Vagina (tissue), 2 donors: ENCODE measurements at places on chromosomes 2 and 18. TPM values are rescaled to one million over a fixed set of nuclear protein-coding genes. Genes with fewer than 3 reads are reported as not detected.

GRCh38 chr18:35407871-35408481 lies 30.8 kb upstream of the ZNF396 start:
- H3K4me1 ChIP-seq = peaks cover 9% of the 10 kb centered on the region
- no peak for DNase-seq
- no peaks in the 10 kb centered on the region for H3K36me3 ChIP-seq
- no peak overlapping the region for H3K27ac ChIP-seq
- H3K27me3 ChIP-seq = no peaks in the 10 kb centered on the region

- H3K4me3 ChIP-seq = no peak overlapping the region
- no peaks in the 10 kb centered on the region for H3K36me3 ChIP-seq
- no peak overlapping the region for H3K27ac ChIP-seq
- H3K27me3 ChIP-seq = no peaks in the 10 kb centered on the region
Observed at GRCh38 chr2:159119652-159120257, 151.3 kb downstream of the TANC1 start.

DNA sequence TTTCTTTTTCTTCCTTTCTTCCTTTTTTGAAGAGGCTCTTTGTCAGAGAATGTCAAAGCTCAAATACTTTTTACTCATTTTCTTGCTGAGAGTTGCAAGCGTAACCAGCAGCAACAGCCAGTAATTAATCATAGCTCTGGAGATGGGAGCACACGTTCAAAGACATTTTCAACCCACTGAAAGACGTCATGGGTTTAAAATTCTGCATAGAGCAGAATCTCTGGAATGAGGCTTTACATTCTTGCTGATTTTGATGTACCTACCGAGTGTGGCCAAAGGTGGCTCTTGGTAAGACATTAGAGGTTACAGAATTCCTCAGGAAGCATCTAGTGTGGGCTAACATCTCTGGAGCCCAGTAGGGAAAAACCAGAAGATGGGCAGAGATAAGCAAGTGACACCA lies 292.5 kb downstream of the MTX2 start:
- DNase-seq = no peak
- no peak overlapping the region for H3K4me3 ChIP-seq
- no peaks in the 10 kb centered on the region for H3K36me3 ChIP-seq
- no peaks in the 10 kb centered on the region for H3K4me1 ChIP-seq
- no peaks in the 10 kb centered on the region for H3K27me3 ChIP-seq
- no peak overlapping the region for H3K27ac ChIP-seq

DNA sequence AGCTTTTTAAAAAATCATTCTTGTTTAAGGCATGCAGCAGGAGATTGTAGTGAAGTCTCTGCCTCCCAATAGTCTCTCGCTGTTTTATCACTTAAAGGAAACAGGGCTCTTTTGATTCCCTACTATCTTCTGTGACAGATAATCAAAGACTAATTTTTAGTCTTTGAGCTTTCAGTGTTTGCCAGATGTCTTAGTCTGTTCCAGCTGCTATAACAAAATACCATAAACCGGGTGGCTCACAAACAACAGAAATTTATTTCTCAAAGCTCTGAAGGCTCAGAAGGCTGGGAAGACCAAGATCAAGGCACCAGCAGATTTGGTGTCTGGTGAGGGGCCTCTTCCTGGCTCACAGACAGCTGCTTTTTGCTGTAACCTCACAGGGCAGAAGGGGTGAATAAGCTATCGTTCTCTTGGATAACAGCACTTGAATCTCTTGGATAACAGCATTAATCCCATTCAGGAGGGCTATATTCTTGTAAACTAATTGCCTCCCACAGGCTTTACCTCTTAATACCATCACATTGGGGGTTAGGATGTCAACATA lies 37.8 kb upstream of the STAT4 start:
- DNase-seq = no peak
- no peaks in the 10 kb centered on the region for H3K4me1 ChIP-seq
- no peak overlapping the region for H3K27ac ChIP-seq
- no peak overlapping the region for H3K4me3 ChIP-seq
- H3K27me3 ChIP-seq = no peaks in the 10 kb centered on the region

Gene PSMA8
- total RNA-seq = not detected

Gene GLI2
- 16.2 TPM for total RNA-seq

DNA sequence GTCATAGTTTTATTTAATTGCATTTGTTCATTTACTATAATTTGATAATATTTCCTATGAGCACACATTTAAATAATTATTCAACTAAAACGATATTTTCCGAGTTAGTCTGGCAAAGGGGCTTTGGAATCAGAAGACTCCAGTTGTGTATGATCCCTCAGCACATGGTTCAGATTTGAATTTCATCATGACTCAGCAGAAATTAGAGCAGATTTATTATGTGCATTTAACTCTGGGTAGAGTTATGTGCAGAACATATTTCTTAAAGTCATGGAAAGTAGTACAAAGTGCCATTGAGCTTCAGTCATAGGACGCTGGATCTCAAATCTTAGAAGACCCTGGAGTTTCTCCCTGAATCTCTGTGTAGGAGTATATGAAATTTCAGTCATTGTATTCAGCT lies 106.7 kb downstream of the ADCYAP1 start:
- no peaks in the 10 kb centered on the region for H3K4me1 ChIP-seq
- no peak overlapping the region for H3K27ac ChIP-seq
- H3K27me3 ChIP-seq = no peaks in the 10 kb centered on the region
- H3K36me3 ChIP-seq = no peaks in the 10 kb centered on the region
- no peak for DNase-seq

Gene MYO3B
- 0.49 TPM for total RNA-seq

- no peaks in the 10 kb centered on the region for H3K27me3 ChIP-seq
- H3K36me3 ChIP-seq = no peaks in the 10 kb centered on the region
- H3K4me1 ChIP-seq = no peaks in the 10 kb centered on the region
- H3K4me3 ChIP-seq = no peak overlapping the region
- no peak overlapping the region for H3K27ac ChIP-seq
Observed at GRCh38 chr2:170836027-170836426, 19.3 kb downstream of the GAD1 start.

GRCh38 chr2:160275656-160276055 lies 75.6 kb upstream of the ITGB6 start:
- H3K27me3 ChIP-seq = no peaks in the 10 kb centered on the region
- no peak for DNase-seq
- no peak overlapping the region for H3K27ac ChIP-seq
- H3K4me1 ChIP-seq = peaks cover 24% of the 10 kb centered on the region

GRCh38 chr2:100877555-100877954 lies 57.6 kb downstream of the NPAS2 start:
- no peak overlapping the region for H3K27ac ChIP-seq
- H3K27me3 ChIP-seq = no peaks in the 10 kb centered on the region
- no peak for DNase-seq

DNA sequence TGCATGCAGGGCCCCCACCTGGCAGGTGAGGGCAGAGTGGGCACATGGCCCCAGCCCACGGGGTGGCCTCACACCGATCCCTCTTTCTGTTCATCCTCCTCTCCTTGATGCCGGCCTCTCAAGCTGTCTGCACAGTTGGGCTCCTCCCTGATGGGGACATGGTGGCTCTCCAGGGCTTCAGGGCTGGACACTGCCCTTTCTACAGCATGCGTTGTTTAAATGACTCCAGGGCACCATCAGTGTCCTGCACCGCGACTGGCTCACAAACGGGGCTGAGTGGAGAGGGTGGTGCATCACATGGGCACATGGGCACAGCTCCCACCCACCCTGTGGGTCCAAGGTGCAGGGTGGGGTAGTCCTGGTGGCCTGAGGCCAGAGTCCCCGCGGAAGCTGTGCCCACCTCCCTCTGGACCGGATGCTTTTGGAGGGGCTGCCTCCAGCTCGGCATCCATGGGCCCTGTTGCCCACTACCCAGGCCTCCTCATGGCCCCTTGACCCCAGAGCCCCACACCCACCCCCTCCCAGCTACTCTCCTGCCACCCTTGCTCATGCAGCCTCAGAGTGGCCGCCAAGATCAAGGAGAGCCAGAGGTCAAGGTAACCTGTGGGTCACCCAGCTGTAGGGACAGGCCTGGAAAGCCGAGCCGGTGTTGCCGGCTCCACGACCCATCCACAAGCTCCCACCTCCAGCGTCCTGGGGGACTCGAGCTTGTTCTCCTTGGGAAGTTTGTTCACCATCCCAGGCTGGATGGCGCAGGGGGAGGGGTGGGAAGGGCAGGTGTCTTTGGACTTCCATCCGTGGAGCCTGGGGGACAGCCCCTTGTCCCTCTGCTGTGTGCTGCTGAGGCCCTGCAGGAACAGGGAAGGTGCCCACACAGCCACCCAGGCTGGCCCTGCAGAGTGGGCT lies 12.3 kb upstream of the SNED1 start:
- no peaks in the 10 kb centered on the region for H3K36me3 ChIP-seq
- H3K27me3 ChIP-seq = no peaks in the 10 kb centered on the region
- H3K27ac ChIP-seq = peak overlapping the region; percentile 76
- DNase-seq = no peak

Gene ZEB2
- 63.6 TPM for total RNA-seq

GRCh38 chr2:199684168-199684567 lies 166.8 kb downstream of the FTCDNL1 start:
- no peaks in the 10 kb centered on the region for H3K36me3 ChIP-seq
- H3K4me3 ChIP-seq = no peak overlapping the region
- no peak for DNase-seq
- no peaks in the 10 kb centered on the region for H3K27me3 ChIP-seq
- H3K4me1 ChIP-seq = no peaks in the 10 kb centered on the region
- H3K27ac ChIP-seq = no peak overlapping the region

Gene TNP1
- not detected for total RNA-seq

DNA sequence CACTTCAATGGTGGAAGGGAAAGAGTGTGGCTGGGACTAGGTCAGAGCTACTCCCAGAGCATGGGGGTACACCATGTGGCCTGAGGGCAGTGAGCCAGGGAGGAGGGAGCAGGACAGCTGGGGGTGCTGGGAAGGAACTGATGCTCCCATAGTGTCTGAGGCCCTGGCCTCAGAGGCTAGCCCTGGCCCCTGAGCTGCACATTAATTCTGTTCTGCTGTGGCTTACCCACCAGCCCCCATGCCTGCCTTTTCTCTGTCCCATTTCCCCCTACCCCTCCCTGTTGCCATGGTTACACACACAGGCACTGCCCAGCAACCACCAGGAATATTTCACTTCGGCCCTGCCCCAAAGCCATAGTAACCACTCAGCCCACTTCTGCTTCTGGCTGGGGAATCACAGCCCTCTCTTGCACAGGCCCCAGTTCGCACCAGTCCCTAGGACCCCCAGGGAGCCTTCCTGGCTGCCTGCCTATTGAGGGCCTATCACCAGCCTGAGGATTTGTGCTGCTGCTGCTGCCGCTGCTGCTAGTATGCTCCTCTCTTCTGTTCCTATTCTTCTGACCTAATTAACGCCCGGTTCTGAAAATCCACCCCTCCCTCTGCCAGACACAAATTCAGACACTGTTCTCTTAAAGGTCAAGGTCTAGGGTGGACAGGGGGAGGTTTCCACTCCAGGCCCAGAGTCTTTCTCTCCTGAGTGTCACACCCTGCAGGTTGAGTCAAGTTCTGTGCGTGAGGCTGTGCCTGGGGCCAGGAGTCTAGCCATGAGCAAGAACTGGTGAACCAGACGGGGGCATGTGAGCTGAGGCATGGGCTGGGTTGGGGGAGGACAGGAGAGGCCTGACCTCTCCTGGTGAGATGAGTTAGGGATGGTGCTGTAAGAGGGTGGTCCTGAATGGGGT lies 87.1 kb upstream of the MCFD2 start:
- peaks cover 14% of the 10 kb centered on the region for H3K36me3 ChIP-seq
- peaks cover 1% of the 10 kb centered on the region for H3K4me1 ChIP-seq
- no peaks in the 10 kb centered on the region for H3K27me3 ChIP-seq

DNA sequence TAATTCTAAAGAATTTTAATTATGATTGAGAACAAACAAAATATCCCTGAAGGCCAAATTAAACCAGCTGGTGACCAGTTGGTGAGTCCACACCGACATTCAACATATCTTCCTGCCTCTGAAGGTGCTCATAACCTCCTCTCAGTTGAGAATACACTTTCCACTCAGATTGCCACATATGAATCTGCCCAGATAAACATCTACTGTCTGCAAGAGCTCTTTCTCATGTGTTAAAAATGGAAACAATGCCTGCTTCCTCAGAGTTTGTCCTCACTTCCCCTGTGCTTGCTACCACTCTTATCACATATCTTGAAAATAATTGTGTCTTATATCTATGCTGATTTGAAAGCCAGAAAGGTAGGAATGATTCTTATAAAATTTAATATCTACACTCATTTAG lies 177.7 kb upstream of the GULP1 start:
- H3K4me1 ChIP-seq = no peaks in the 10 kb centered on the region
- H3K36me3 ChIP-seq = no peaks in the 10 kb centered on the region
- no peaks in the 10 kb centered on the region for H3K27me3 ChIP-seq
- DNase-seq = no peak
- no peak overlapping the region for H3K27ac ChIP-seq

DNA sequence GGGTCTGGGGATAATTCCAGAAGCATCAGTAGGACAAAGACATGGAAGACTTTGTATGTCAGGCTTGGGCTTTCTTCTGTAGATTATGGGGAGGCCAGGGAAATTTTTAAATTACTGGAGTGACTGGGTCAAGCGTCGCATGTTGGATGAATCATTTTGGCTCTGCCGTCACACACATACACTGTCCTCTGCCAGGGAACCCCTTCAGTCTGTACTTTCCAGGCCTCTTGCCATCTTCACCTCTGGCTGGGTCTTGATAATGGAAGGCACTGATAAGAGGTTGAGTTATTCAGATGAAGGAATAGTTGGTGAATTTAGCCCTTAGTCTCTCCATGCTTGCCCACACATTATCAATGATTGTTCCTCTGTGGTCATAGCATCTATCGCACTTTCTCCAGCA lies 895.1 kb upstream of the CELF4 start:
- no peak for DNase-seq
- H3K27me3 ChIP-seq = no peaks in the 10 kb centered on the region
- no peak overlapping the region for H3K27ac ChIP-seq
- no peaks in the 10 kb centered on the region for H3K4me1 ChIP-seq
- no peak overlapping the region for H3K4me3 ChIP-seq
- H3K36me3 ChIP-seq = no peaks in the 10 kb centered on the region

- H3K4me1 ChIP-seq = no peaks in the 10 kb centered on the region
- no peaks in the 10 kb centered on the region for H3K27me3 ChIP-seq
- no peak overlapping the region for H3K27ac ChIP-seq
Observed at GRCh38 chr18:69000366-69000765, 202.5 kb downstream of the CCDC102B start.

DNA sequence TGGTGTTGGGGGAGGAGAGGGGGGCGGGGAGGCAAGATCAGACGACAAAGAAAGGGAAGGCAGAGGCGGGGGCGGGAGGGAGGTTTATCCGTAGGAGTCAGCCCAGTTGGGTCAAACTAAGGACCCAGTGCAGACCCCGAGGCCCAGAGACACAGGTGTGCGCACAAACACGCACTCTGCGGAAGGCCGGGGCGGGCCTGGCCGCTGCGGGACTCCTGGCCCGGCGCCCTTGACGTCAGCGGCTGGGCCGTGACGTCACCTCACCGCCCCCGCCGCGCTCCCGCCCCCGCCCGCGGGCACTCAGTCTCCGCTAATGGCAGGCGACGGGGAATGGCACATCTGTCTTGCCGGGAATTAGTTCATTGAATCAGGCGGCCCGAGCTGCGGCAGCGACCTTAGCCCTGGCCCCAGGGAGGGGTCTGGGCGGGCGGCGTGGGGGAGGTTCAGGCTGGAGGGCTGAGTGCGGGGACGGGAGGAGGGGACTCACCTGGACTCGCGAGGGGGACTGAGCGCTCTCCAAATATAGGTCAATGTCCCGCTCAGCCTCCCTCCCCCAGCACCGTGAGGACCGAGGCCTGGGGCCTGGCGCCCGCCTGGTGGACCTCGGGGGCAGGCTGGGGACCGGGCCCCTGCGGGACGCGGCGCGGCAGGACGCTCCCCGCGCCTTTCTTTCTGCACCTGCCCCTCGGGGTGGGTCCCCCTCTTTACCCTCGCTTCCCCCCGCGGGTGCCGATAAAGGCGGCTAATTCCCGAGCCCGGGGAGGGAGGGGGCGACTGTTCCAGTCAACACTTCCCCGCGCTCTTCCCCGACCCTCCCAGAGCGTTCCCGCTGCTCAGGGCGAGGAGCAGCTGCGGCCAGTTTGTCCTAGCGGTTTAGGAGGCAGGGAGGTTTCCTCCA lies 15.5 kb upstream of the ECEL1 start:
- no peaks in the 10 kb centered on the region for H3K27me3 ChIP-seq
- peaks cover 16% of the 10 kb centered on the region for H3K4me1 ChIP-seq
- H3K36me3 ChIP-seq = no peaks in the 10 kb centered on the region
